Fibroblast of the conjunctiva (primary cell): ENCODE measurements at places on chromosomes 1 and 21.

DNA sequence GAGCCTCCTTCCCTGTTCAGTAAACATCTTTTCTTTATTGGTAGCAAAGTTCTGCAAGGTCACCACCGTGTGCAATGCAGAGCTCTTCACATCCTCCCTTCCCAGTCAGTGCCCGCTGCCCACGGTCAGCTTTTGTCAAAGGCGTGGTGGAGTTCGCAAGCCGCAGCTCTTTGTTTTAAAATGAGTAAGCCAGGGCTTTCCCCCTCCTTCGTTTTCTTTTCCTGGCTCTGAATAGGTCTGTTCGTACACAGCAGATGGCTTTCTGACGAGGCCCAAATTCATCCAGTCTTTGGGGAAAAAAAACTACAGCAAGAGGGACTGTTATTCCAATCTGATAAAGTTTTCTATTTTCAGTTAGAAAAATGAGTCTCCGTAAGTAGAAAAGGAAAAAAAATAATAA, 153.2 kb downstream of the LRIG2 start:
- DNase-seq = no peak

DNA sequence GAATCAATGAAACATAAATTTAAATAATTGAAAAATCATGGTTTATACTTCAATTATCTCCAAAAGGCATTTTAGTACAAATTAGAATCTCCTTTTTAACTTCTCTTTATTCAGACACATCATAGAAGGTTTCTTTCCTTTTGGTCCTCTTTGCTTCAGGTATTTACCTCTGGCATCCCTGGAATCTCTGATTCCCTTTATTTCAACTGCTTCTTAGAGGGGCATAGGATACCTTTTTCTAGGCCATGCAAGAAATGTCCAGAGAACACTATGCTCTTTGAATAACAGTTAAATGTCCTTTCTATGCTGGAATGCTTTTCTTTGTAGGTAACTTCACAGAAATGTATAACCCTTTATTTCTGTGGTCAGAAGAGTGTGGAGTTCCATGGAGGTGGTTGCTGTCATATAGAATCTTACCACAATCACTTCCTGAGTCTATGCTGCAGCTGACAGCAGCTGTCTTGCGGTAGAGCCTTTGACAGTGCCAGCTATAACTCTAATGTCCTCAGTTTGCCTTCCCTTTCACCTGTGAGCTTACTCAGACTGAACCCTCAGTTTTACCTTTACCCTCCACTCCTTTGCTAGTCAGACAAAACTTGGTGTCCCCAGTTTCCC, 8.6 kb downstream of the LAMC2 start:
- no peak for DNase-seq

GRCh38 chr1:214993419-214993818, 89.1 kb upstream of the KCNK2 start:
- no peak for DNase-seq

- no peak for DNase-seq
Observed at GRCh38 chr21:33878824-33879223, 36.8 kb downstream of the ATP5PO start.

DNA sequence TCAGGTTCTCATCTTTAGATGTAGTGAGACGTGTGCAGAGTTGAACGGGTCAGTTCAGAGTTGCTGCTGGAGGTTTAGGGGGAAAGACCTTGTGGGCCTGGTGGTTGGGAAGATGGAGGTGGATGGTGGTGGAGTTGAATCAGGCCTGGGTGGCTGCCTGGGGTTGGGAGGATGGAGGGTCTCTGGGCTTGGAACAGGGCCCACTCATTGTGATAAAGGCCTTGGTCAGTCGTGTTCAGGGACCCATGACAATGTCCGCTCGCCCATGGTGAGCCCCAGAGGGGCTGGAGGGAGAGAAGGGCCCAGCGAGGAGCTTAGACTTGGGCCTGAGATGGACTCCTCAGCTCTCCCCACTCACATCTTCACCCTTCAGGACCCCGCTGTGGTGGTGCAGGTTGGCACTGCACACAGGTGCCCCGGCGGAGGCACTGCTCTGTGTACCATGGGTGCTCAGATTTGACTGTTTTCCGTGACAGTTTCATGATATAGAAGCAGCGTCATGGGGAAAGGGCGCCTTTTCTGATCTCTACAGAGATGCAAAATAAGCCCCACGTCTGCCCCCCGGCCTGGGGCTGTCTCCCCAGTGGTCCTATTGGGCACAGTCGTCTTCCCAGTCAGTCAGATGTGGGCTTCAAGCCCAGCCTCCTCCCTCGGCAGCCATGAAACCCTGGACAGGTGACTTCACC, 39.2 kb downstream of the DISP3 start:
- no peak for DNase-seq

DNA sequence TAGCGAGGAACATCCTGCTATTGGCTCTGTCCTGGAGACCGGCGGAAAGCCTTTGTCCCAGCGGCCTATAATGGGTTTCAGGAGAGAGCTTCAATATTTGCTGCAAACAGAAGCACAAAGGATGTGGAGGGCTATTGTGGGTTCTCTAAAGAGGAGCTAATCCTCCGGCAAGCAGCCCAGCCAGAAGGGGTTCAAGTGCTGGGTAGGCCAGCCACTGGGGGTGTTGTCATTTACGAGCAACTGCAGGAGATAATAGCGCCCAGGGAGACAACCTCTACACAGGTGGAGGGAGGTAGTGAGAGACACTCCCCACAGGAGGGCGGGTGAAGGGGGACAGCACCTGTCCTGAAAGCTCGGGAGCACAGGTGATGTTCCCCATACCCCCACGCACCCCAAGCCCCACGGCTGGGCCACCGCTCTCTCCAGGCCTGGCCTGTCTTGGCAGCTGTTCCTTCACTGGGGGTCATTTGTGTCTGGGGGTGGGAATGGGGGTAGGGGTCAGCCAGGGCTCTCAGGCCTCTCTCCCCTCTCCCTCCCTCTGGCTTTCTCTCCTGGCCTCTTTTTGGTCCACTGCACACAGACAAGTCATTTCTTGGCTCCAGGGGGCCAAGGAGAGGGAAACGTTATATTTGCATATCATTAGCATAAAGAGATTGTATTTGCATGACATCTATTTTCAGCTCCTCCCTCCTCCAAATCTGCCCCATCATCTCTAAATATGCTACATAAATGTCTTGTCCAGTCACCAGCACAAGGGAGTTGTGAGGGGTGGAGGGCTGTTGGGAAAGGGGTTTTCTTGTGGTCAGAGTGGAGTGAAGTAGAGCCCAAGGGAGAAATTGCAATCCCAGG, 22.0 kb upstream of the SLC26A9 start:
- DNase-seq = no peak

DNA sequence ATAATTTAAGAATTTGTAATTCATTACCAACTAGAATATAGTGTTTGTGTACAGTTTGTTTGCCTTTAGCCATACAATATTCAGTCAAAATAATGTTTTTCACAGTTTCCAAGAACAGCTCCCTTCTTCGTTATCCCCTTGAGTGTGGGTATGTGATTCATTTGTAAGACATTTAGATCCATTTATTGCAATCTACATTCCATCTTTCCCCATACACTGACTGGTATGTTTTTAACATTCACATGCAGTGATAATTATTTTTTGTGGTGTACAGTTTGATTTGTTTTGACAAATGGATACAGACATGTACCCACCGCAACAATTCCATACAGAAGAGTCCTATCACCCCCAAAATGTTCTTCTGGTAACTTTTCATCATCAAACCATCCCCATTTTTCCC, 589.1 kb upstream of the ADAMTS5 start:
- DNase-seq = no peak

- no peak for DNase-seq
Observed at GRCh38 chr1:59428828-59429227, 131.9 kb downstream of the FGGY start.

DNA sequence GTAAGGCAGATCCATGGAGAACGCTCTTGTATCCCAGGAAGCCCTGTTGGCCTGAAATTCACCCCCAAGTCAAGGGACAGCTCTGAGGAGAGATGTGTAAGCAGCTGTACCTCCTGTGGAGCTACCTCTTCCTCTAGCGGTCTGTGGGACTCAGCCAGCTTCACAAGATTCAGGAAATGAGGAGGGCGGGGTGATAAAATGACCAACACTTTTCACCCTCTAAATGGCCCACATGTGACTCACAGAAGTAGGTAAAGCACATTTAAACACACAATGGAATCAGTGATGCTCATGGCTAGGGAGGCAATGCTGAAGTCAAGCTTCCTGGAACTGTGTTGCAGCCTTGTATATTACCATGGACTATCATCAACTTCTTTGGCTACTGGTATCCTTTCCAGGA, at the start of gene SH2D1B:
TSS of gene SH2D1B (minus strand) at position 135 of the 400 bp plus-strand sequence. CDS start at position 15, 120 bp downstream.
- DNase-seq = no peak

DNA sequence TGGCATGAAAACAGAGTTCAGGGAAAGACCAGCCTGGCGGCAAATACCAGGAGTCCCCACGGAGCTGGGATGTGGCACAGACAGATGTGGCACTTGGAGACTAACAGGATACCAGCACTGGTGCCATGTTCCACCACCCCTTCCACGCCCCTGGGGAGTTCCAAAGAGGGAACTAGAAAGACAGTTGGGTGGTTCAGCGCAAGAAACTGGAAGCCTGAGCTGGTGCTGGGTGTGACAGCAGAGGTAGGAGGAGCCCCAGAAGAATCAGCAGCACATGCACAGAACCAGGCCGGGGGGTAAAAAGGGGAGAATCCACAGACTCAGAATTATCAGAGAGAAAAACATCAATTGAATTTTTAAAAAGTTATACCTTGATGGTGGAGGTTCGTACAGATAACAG, 22.4 kb downstream of the DDX20 start:
- DNase-seq = no peak

GRCh38 chr1:75768016-75768415, 18.0 kb upstream of the RABGGTB start:
- DNase-seq = no peak

GRCh38 chr1:186564582-186564981, 103.7 kb upstream of the PDC start:
- DNase-seq = no peak

DNA sequence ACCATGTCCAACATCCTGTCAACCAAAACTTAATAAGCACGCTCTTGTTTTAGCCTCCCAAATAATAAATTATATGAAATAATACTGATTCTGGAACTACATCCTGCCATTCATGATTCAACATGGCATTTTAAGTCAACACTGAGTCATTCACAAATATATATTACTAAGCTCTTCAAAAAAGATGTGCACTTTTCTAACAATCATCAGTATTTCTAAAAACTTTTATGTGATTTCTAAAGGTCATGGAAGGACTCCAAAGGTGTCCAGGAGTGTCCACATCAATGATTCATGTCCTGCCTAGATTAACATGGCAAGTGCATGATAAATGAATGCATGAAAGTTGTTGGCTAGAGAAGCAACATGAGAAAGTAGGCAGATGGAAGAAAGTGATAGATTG, 51.6 kb downstream of the NEGR1 start:
- DNase-seq = no peak

- DNase-seq = peak; percentile 77
Observed at GRCh38 chr1:178344513-178345091, 152.2 kb downstream of the CLEC20A start.

- no peak for DNase-seq
Observed at GRCh38 chr1:220700556-220701179, 10.5 kb downstream of the C1orf115 start.

- no peak for DNase-seq
Observed at GRCh38 chr1:116226017-116226416, 114.8 kb downstream of the MAB21L3 start.

DNA sequence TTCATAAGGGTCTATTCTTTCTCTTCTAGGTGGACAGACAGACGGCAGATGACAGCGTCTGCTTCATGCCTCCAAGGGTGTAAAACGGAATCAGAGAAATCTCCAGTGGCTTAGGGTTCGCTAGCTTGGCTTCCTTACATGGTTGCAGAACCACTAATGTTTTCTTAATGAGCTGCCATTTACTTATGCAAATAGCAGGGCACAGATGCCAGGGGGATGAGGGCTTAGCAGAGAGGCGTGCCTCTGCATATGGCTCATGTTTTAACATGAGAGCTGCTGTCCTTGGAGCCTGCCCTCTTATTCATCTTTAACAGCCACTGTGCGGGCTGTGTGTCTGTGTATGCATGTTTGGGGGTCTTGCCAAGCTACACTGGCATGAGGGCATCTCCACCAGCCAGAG, 119.6 kb downstream of the IER5 start:
- DNase-seq = no peak

GRCh38 chr1:75630998-75631397, 20.1 kb upstream of the SLC44A5 start:
- DNase-seq = no peak

DNA sequence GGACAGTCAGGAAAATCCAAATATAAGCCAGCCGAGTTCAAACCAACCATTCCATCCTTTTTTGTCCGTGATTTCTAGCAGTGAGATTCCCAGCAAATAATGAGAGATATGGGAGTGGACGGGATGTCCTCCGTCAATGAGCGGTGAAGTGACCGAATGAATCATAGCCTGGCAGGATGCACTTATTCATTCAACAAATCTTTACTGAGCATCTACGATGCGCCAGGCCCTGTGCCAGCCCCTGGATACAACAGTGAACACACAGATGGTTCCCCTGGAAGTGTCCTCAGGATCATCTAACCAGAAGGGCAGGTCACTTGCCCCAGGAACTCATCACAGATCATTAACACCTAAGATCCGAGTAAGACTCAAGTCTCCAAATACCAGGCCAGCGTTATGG, 8.2 kb upstream of the PLEKHA6 start:
- no peak for DNase-seq

DNA sequence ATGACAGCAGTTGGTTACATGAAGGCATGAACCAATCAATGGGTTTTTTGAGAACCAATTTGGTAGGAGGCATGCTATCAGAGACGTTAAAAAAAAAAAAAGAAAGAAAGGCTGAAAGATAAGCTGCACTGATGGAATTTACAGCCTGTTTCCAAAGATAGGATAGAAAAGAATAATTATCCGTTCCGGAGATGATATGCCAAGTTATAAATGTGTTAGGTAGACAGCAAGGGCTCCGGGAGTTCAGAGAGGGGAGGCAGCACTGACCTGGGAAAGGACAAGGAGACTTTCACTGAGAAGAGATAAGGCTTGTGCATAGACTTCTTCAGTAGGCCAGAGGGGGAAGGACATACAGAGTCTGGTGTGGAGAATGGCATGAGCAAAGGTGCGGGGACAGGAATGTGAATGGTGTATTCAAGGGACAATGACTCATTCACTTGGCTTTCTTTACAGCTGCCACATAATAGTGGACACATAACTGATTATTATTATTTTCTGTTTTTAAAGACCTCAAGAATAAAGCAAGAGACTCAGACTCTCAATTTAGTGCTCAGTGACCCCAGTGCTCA, 24.8 kb upstream of the ACBD6 start:
- DNase-seq = no peak

- no peak for DNase-seq
Observed at GRCh38 chr1:232383455-232384123, 246.3 kb downstream of the SIPA1L2 start.

- DNase-seq = no peak
Observed at GRCh38 chr1:198253259-198253658, 96.5 kb downstream of the NEK7 start.

DNA sequence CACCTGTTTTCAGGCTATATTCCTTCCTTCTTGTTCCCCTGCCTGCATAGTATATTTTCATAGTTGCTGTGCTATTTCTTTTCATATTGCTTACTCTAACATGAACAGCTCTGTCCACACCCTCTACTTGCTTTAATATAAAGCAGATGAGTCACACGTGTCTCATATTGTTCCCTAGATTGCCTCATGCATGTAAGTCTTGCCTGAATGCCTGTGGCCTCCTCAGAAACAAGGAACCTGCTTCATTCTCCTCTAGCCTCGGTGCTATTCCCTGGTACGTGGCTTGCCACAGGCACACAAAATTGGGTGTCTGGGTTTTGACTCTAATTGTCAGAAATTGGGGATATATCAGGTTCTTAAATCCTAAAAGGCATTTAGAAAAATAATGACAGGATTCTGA, 16.5 kb upstream of the PKP1 start:
- DNase-seq = peak; percentile 93
